Stimulated activated CD8-positive, alpha-beta memory T cell treated with anti-CD3 and anti-CD28 coated beads, Interleukin-7, amount 100 ng/mL, for 1 hour (primary cell): ENCODE measurements at places on chromosomes 1 and 21.

- DNase-seq = no peak
These were observed 124.4 kb downstream of the BEND5 start for GRCh38 chr1:48652334-48652733.

DNA sequence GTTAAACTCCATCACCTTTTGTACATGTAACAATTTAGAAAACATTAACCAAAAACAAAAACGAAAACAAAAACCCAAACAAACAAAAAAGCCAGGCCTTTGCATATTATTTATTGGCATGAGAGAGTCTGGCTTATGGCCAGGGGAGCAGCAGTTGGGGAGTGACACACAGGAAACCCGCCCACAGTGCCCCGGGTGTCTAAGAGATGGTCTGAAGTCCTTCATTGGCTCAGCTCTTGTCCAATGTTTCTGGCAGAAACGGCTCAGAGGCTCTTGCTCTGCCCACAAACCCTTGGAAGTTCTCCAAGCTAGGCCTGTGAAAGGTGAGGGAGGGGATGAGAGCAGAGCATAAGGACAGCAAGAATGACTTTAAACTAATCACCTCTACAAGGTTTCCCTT is 131.5 kb downstream of the CNIH3 start:
- no peak for DNase-seq

DNA sequence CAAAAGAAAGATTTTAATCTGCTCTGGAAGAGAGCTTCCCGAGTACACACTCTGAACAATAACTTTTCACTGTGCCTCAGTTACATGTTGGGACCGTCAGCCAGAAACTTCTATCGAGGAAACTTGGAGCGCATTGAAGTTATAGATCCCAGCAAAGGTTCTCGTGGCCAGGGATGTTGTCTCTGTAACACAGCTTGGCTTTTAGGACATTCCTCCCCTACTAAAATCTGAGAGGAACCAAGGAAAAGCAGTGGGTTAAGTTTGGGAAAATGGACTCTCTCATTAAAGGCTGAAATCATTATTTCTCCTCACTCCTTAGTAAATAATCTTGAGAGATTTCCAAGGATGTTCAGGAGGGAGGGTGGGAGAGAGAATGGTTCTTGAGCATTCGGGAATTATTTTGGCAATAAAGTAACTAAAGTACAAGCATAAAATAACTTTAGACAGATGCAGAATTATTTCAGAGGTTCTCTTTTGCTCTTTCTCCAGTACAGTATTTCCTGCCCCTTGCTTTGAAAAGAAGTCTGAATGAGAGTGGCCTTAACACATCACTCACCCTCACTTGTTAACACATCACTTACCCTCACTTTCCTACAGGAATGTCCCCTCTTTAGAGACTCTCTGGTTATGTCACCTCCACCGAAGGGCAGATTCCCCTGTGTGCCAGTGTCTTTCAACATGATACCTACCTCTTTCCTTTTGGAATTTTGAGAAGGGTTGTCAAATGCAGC is 1.8 kb upstream of the NFIA start:
- DNase-seq = no peak

DNA sequence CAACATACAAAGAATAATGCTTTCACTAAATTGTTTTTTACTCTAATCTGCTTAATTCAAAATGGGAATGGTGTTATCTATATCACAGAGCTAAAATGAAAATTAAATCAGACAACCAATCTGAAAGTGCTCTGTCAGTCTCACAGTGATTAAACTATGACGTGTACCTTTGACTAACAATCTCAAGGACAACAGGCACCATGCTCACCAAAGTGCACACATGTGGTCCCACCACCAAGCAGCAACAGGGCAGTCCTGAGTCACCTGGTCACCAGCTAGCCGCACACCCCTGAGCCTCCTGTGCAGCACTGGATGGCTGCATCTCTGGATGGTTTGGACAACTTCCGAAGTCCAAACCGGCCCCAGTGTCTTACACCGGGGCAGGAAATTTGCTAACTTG is 54.5 kb upstream of the NADK start:
- no peak for DNase-seq

GRCh38 chr21:43940329-43941050 is 71.6 kb upstream of the TRAPPC10 start:
- no peak for DNase-seq

DNA sequence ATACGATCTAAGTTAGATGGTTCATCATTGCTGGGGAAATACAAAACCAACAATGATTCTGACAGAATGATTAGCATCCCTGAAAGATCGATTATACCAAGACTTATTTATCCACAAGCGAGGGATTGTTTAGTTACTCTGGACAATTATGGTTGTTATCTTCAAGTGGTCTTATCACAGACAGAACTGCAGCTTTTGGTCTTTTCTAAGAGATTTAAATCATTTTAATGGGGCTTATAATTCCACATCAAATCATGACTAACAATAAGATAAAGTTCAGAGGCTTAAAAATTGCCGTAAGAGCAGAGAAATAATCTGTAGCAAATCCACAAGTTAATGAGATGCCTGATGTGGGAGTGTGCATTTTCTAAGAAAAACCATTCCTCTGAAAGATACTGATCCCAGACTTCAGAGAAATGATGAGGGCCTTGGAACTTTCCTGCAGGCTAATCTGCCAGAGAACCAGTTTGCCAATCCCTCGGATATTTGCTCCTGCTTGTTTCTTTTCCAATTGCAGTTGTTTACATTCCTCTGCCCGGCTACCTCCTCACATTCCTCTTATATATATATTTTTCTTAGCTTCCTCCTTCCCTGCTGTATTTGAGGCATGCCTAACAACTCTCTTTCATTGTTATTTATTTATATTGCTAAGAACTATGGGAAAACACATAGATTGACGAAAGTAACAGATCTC is 134.8 kb downstream of the BACH1 start:
- DNase-seq = no peak

DNA sequence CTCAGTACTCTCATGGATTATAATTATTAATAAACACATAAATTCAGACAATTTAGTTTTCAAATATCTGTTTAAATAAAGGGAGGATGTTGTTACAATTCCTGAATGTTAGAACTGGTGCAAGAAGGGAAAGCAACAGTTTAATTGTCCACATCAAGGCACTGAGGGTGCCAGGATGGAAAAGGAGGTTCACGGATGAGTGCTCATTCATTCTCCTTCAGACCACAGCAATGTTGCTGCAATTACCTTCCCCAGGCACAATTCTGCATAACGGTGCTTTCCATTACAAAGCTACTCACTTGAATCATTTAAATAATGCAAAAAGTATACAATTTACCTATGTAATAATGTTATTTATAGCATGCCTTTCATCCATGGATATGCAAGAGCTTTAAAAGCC is 52.3 kb upstream of the COG2 start:
- DNase-seq = no peak

DNA sequence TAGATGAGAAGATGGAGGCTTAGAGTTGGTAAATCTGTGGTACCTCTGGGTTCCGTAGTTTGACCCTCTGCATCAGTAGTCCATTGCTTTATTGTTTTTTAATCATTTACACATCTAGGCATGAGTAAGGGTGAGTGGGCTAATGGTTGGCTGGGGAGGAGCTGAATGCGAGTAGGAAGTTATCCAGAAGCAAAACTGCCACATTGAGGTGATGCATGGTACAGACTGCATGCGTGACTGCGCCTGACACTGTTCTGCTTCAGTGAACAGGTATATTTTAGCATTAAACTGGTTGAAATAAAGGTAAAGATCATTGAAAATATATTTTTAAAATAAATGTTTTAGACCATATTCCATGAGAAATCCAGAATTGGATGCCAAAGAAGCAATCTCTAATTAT is 4.4 kb downstream of the DNAJC16 start:
- DNase-seq = no peak

- DNase-seq = no peak
These were observed 31.3 kb upstream of the FOXO6 start for GRCh38 chr1:41329662-41330587.
